Stimulated activated CD8-positive, alpha-beta memory T cell treated with anti-CD3 and anti-CD28 coated beads, Interleukin-2, amount 100 ng/mL, for 1 hour (primary cell): ENCODE measurements at places on chromosomes 1 and 21.

GRCh38 chr1:41612953-41613352 is 128.5 kb upstream of the EDN2 start:
- no peak for DNase-seq

DNA sequence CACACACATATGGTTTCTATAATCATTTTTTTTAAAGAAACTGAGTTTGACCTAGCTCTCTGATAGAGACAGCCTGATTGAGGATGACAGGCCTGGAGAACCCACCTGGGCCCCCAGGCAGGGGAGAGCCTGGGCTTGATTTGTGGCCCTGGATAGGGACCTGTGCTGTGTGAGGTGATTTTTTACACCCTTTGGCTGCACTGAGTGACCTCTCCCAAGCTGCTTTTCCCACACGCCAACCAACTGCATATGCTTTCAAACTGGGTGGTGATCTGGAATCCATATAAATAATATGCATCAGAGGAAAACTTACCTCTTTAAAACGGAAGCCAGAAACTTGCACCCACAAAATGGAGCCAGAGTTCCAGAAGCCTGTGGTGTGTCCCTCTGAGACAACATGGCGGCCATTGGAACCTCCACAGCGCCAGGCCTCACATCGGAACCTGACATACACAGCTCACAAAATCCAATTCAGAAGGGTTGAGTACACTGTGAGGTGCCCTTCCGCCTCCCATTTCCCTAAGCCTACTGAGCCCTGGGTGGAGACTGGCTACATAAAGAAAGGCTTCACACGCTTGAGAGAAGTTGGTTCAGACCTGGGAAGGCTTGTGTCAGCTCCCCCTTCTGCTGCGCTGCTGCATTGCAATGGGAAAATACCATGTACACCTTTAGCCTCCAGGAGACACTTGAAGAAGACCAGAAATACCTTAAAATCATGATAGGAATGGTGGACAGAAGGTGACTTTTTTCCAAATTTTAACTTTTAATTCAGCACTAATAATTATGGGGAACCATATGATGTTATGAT is 160.7 kb downstream of the HHIPL2 start:
- DNase-seq = no peak

- no peak for DNase-seq
Observed at GRCh38 chr1:110425612-110426152, 18.2 kb upstream of the LAMTOR5 start.

- DNase-seq = peak; percentile 29
Observed at GRCh38 chr1:235642011-235642942, 7.3 kb downstream of the GNG4 start.

DNA sequence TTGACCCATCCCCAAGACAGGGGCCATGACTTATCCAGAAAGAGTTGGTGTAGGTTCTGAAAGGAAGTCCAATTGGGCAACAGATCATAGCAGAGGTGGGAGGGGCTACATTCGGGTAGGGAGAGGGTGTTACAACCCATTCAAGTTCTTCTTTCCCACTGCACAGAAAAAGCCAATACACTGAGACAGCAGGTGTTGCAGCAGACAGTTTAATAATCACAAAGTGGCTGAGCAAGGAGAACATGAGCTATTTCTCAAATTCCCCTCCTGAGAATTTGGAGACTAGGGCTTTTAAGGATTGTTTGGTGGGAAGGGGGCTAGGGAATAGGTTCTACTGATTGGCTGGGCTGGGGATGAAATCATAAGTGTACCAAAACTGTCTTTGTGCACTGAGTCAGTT is 328.4 kb upstream of the POU3F1 start:
- no peak for DNase-seq

DNA sequence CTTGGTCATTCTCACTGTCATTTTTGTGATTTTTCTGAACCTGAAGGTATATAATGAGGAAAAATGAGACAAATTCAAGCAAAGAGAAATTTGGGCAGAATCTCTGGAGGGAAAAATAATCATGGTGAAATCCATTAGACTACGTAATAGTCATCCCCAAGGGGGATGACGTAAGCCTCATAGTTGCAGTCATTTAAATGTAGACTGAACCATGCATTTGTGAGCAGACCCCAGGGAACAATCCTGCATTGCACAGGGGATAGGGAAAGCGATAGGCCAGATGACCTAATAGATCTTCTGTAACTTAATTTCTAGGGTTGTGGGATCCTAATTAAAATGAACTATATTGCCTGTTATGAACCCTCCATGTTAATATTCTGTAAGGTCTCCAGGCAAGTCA is 167.4 kb upstream of the C1orf21 start:
- DNase-seq = no peak

- DNase-seq = no peak
Observed at GRCh38 chr21:44903050-44903685, 17.5 kb downstream of the ITGB2 start.

DNA sequence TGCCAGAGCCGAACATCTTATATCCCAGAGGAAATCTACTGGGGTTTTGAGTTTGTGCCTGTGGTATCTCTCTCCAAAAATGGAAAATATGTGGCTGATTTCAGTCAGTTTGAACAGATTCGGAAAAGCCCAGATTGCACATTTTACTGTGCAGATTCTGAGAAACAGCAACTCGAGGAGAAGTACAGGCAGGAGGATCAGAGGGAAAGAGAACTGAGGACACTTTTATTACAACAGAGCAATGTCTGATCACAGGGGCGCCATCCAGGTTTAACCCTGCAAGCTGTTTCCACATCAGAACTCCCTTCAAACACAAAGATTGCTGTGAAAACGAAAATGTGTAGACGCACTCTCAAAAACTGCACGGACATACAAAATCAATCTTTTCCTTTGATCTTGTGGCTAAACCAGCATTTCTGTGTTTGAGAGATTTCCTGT is 43.4 kb downstream of the KCNJ15 start:
- no peak for DNase-seq

DNA sequence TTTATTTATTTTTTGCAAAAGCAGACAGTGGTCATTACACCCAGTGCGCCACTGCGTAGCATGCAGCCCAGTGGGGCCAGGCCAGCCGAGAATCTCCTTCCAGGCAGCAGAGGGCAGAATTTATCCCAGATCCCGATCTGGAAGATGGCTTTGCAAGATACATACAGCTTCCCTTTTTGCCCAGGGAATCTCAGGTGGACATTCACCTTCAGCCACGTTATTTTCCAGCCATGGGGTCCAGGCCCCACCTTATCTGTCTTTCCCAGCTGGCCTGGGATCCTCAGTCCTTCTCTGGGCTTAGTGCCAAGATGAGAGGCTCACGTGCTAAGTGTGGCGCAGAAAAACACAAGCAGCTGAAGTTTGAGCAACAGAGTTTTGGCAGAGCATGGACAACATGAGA is 123.6 kb downstream of the AJAP1 start:
- no peak for DNase-seq

GRCh38 chr1:48923116-48923515 is 146.4 kb upstream of the BEND5 start:
- DNase-seq = no peak

- DNase-seq = no peak
Observed at GRCh38 chr1:103275725-103276124, 167.4 kb upstream of the COL11A1 start.

DNA sequence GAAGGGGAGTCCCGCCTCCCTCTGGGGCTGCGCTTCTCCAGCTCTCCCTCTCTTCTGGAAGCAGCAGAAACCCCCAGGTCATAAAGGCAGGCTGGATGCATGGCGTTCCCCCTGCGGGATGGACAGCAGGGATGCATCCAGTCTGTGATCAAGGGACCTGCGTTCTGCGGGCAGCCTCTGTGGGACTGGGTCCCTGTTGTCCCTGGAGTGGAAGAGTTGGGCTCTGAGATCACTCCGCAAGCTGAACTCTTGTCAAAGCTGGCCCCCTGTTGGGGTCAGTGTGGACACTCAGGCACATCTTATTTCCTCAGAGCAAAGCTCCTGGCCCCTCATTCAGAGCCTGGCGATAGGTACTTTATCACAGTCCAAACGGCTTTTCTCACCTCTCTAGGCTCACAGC is 341.2 kb downstream of the PTPRU start:
- no peak for DNase-seq

- no peak for DNase-seq
Observed at GRCh38 chr21:45513741-45514310, 28.4 kb downstream of the SLC19A1 start.

DNA sequence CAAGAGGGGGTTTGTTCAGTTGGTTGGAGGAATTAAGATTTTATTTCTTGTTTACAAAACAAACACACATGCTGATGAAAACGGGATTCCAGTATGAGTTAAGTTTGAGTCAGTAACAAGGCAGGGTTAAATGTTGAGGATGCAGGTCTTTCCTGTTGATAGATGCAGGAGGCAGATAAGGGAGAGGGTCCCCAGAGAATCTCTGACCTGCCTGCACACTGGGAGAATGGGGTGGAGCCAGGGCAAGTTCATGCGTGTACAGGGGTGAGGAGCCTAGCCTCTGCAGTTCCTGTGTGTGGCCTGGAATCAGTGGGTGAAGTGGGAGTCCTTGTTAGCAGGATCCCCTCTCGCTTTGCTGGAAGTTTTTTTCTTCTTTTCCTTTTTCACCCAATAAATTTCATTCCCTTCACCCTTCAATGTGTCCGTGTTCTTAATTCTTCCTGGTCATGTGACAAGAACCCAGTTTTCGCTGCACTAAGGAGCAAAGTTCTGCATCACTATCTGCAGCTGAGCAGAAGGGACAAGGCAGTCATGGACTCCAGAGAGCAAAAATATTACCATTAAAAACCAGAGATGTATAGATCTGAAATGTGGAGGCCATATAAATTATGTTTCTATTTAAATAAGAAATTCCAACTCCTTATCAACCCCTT is 69.9 kb upstream of the MARK1 start:
- no peak for DNase-seq

GRCh38 chr1:212430416-212430815 is 2.3 kb upstream of the NENF start:
- no peak for DNase-seq
